Activated T-helper 1 cell treated with anti-CD3 and anti-CD28 coated beads, Interleukin-2, amount 50 U/mL, for 16 hours (primary cell): ENCODE measurements at places on chromosomes 1 and 21.

GRCh38 chr1:17873007-17873675 lies 118.0 kb downstream of the ACTL8 start:
- DNase-seq, result no peak

- DNase-seq, result no peak
Observed at GRCh38 chr1:109595531-109595930, 23.9 kb downstream of the GNAT2 start.

DNA sequence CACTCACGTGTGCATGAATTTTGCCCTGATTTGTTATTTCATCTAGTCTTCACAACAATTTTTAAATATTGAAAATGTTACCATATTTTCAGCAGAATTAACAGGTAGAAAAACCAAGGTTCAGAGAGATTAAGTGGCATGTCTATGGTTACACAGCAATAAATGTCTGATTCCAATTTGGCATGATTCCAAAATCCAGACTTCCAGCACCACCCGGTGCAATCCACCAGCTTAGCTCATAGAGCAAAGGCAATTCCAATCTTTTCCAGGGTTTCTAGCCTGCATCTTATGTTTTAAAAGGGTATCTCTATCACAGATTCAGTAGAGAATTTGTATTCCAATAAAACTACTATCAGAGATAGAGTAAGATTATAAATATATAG lies 161.8 kb downstream of the TPR start:
- no peak for DNase-seq

GRCh38 chr1:35175098-35175576 lies 17.8 kb downstream of the SFPQ start:
- no peak for DNase-seq

DNA sequence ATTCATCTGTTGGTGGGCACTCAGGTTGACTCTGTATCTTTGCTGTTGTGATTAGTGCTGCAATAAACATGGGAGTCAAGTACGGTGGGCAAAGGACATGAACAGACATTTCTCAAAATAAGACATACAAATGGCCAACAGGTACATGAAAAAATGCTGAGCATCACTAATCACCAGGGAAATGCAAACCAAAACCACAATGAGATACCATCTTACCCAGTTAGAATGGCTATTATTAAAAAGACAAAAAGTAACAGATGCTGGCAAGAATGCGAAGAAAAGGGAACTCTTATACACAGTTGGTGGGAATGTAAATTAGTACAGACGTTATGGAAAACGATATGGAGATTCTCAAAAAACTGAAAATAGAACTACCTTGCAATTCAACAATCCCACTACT lies 98.9 kb downstream of the TMEM53 start:
- no peak for DNase-seq

- DNase-seq, result no peak
Observed at GRCh38 chr1:47233186-47233585, 1.2 kb upstream of the TAL1 start.

DNA sequence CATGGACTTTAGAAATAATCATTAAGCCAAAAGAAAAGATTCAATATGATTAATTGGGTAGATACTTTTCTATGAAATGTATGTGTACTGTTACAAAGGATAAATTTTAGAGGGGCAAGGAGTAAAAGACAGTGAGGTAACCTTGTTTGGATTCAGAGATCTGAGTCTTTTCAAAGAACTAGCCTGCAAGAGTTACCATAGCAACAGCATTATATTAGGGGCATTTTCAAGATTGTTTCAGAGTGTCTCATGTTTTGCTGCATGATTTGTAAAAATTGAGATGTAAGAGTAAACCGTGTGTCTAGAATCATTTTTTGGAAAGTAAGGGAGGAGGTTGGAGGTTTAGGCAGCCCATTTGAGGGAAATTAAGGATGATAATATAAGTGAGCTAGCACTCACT lies 70.6 kb upstream of the KIAA1614 start:
- DNase-seq, result no peak

DNA sequence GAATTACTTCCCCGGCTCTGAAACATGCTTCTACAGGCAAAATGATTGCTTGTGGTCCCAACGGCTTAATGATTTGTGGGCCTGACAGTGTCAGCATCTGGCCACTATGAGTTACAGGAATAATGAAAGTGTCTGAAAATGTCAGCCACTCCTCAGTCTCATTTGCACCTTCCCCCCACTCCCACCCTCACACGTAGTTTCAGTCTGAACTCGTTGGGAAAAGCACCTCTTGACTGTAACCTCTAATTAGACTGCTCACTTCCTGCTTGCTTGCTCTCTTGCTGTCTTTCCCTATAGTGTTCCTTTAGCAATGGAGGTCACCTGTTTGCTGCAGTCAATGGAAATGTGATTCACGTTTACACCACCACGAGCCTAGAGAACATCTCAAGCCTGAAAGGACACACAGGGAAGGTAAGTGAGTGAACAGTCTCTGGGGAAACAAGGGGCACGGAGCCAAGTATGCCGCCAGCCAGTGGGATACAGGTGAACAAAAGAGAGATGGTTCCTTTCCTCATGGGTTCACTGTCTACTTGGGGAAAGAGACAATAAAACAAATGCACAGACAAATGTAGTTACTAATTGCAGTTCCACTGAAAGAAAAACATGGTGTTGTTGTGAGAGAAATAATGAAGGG lies 27.1 kb downstream of the CFAP57 start:
- DNase-seq, result no peak

DNA sequence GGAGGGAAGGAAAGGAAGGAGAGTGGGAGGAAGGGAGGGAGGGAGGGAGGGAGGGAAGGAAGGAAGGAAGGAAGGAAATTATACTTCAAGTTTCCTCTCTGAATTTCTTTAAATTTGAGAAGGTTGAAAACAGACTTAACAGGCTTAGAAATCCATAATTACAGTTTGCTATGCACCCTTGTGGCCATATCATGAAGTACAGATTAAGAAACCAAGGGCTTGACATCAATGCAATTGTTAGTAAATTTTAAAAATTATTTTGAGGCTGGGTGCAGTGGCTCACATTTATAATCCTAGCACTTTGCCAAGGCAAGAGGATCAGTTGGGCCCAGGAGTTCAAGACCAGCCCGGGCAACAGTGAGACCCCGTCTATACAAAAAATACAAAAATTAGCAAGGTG lies 14.4 kb downstream of the ANP32E start:
- DNase-seq, result no peak

- no peak for DNase-seq
Observed at GRCh38 chr1:53375440-53375839, 47.6 kb upstream of the LRP8 start.

DNA sequence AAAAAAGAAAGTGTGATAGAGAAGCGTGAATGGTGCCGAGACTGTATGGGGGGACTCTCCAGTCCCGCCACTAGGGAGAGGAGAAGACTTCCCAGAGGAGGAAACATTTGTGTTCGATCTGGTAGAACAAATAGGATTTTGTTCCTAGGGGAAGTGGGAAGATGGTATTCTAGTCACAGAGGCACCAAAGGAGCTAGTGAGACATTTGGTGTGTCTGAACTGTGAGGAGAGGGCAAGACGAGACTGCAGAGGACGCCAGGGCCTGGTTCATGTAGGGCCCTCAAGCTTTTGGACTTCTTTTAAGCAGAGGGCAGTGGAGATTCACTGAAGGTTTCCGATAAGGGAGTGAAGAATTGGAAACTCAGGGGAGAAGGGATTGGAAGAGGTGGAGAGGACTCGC lies 2.9 kb downstream of the BTBD19 start:
- no peak for DNase-seq

DNA sequence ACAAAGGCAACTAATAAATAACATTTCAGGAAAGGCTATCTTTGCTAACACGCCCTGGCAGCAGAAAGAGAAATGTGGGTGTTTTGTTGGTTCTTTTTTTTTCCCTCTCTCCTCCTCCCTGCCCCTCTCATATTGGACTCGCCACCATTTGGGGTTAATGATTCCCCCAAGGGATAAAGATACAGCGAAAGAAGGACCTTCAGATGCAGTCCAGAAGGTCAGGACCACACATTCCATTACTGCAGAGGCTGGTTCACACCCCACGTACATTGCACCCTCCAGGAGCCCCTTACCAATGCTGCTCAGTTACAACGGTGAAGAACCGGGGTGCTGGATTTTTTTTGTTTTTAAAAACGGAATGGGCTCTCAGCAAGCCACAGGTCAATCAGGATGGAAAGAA lies 156.9 kb upstream of the TIAM1 start:
- no peak for DNase-seq

- DNase-seq, result peak; percentile 20
Observed at GRCh38 chr1:21324368-21325141, 34.3 kb upstream of the ECE1 start.

DNA sequence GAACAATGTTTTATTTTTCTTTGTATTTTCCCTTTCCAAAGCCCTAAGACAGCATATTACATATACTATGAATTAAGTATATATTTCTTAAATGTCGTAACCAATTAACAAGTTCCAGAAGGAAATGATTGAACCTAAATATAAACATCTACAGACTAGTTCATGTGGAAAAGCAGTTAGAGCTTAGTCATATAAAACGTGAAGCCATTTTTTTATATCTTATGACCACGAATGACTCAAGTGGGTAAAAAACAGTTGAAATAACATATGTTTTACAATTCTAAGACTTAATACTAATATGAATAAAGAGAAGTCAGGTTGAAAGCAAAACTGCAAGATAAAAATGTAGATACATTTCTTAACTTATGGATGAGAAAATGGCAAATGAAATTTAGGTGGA lies 307.3 kb downstream of the BRINP3 start:
- no peak for DNase-seq

DNA sequence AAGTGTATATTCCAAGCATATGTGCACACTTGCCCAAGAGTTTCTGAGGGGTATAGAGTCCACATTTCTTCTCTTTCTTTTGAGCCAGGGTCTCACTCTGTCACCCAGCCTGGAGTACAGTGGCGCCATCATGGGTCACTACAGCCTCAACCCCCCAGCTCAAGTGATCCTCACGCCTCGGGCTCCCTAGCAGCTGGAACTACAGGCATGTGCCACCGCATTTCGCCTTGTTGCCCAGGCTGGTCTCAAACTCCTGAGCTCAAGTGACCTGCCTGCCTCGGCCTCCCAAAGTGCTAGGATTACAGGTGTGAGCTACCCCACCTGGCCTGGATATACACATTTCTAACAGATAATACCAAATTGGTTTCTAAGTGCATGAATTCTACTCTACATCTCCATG lies 17.1 kb upstream of the SRP9 start:
- DNase-seq, result no peak

- DNase-seq, result no peak
Observed at GRCh38 chr1:243325305-243325890, 69.6 kb downstream of the SDCCAG8 start.

- no peak for DNase-seq
Observed at GRCh38 chr1:170030212-170030611, 44.3 kb downstream of the KIFAP3 start.

GRCh38 chr1:173914366-173914871 lies 2.7 kb downstream of the SERPINC1 start:
- DNase-seq, result no peak

- DNase-seq, result no peak
Observed at GRCh38 chr1:48761986-48762385, 14.7 kb downstream of the BEND5 start.
